CD4-positive, alpha-beta T cell treated with Interleukin-1 beta for 1 hour (primary cell): ENCODE measurements at places on chromosomes 16 and 17.

- DNase-seq: no peak
Observed at GRCh38 chr16:9597967-9598730, 506.7 kb downstream of the HAPSTR1 start.

GRCh38 chr16:74053312-74053711, 243.3 kb upstream of the PSMD7 start:
- no peak for DNase-seq

- peak; percentile 91 for DNase-seq
Observed at GRCh38 chr16:30096105-30096861, at the start of gene YPEL3. YPEL3 (minus strand) TSS chr16:30096213; CDS start chr16:30095482, 731 bp downstream.

- no peak for DNase-seq
Observed at GRCh38 chr17:8392674-8393469, 4.8 kb downstream of the RNF222 start.

DNA sequence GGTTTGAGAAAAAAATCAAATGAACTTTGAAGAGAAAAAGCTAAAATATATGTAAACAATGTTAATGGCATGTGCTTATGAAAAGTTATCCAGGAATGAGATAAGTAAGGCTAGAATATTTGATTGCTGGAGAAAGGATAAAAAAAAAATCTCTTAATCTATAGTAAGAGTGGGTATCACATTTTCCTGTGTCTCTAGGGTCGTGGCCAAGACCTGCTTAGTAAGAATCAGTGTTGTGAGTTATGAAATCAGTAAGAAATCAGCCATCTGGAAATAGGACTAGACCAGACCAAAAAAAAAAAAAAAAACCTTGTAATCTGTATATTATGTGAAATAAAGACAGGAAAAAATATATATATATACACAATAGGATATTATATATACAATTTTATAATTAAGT, 1153.9 kb downstream of the CDH11 start:
- no peak for DNase-seq

- no peak for DNase-seq
Observed at GRCh38 chr17:77394540-77395295, 253.9 kb downstream of the SEC14L1 start.

DNA sequence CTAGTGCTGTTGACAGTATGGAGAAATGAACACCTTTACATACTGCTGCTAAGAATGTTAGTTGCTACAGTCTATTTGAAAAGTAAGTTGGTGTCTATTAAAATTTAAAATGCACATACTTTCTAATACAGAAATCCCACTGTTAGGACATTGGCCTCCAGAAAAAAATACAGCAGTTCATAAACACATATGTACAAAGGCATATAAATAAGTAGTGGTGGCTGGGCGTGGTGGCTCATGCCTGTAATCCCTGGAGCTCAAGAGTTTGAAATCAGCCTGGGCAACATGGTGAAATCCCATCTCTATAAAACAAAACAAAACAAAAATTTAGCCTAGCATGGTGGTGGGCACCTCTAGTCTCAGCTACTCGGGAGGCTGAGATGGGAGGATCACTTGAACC, 13.1 kb downstream of the DCAF7 start:
- no peak for DNase-seq

DNA sequence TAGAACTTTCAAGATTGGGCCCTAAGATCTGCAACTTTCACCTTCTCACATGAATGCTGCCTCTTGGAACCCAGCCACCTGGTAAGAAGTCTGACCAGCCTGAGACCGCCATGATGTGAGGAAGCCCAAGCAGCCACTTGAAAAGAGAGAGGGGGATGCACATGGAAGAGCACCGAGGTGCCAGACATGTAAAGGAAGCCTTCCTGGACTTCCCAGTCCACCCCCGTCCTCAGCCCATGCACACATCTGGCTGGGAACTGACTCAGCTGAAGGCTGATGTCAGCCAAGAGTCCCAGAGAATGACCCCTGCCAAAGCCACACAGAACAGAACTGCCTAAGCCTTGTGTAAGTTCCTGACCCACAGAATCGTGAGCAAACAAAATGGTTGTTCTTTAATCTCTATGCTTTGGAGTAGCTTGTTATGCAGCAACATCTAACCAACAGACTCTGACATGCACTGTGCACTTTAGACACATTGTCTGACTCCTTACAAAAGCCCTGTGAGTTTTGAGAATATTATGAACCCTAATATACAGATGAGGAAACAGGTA, 86.7 kb downstream of the RMI2 start:
- no peak for DNase-seq

DNA sequence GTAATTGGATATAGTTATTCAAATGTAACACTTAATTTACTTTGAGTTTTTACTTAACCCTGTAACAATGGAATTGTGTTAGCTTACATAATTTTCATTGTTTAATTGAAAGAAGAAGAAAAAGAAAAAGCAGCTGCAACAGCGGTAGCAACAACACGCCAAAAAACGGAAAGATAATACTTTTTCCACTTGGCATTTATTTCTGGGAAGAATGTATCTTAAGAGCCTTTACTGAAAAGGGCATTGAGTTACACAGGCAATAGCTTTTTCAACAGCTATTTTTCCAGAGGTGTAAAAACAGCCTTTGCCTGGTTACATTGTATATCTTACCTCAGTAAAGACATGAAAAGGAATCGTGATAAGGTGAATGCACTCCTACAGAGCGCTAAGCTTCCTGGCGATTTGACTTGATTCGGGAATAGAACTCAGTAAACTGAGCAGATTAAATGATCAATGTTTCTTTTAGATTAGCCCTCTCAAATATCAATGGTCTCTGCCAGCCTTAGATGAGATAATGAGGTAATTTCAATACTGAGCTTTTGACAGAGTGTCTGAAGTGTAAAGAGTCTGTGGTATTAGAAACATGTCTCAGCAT, 311.3 kb downstream of the CDH13 start:
- no peak for DNase-seq

DNA sequence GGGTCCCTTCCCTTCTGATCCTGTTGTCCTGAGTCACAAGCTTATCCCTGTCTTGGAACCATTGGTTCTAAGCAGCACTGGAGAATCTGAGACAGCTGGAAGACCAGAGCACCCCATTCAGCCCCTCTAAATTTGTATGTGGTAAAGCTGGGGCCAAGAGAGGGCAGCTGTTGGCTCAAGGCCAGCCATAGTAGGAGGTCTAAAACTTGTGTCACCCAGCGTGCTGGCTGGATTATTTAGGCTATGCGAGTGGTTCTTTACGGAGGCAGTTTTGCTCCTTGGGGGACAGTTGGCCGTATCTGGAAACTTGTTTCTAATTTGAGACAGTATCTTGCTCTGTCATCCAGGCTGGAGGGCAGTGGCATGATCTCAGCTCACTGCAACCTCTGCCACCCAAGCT, 69.6 kb upstream of the GSE1 start:
- DNase-seq: no peak

GRCh38 chr16:89017543-89018281, 40.7 kb upstream of the CBFA2T3 start:
- no peak for DNase-seq

DNA sequence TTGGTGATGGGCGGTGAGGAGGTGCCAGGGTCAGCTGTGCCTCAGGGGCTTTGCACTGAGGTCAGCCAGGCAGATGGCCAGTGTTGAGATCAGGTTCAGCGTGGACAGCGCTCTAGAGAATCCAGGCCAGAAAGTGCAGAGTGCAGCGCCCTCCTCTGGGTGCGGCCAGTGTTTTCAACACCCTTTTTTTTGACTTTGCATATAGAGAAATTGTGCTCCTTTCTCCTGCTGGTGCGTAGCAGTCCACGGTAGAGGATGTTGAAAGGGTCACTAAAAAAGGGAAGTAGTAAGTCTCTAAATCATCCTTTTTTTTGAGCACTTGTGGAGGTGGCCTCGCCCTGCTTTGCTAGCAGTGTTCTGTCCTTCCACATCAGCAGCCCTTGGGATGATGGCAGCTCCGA, 53.9 kb downstream of the BANP start:
- peak; percentile 53 for DNase-seq

DNA sequence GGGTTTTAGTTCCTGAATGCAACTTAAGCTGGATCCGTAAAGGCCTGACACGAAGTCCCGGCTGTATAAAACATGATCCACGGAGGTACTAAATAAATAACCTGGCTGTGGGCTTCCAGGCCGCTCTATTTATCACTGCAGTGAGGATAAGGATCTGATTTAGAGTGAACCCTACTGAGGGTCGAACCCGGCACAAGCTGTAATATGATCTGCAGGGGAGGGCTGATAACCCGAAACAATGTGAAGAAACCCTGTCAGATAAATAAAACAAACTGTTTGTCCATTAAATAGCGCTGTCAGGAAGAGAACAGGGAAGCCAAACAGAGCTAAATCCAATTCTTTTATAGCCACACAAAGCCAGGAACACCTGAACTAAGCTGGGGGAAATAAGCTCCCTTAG, 375.6 kb upstream of the SALL1 start:
- no peak for DNase-seq

DNA sequence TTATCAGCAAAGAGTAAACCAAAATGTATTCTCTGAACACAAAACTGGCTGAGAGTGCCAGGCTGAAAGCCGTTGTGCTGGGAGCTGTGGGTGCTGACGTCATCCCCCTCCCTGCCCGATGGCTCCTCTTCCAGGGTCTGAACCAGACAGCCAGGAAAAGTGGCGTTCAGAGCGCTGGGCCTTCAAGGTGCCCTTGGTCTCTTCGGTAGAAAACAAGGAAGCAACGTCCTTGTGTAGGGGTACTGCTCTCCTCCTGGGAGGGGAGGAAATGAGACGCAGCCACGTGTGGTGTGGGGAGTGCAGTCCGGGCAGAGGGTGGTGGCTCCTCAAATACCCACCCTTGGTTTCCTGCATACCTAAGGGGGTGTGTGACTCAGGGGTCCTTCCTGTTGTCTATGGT, 394.7 kb downstream of the SEC14L1 start:
- DNase-seq: no peak
